ENCODE measurements at places on chromosomes 7 and 10. TPM values are rescaled to one million over a fixed set of nuclear protein-coding genes. Genes with fewer than 3 reads are reported as not detected.

ZNF503 gene
- total RNA-seq = 8.9 TPM

DNAJC12 gene
- 2.6 TPM for total RNA-seq

FAM131B gene
- total RNA-seq = 0.08 TPM

NKX2-3 gene
- not detected for total RNA-seq

NEBL gene
- 304 TPM for total RNA-seq

DNA sequence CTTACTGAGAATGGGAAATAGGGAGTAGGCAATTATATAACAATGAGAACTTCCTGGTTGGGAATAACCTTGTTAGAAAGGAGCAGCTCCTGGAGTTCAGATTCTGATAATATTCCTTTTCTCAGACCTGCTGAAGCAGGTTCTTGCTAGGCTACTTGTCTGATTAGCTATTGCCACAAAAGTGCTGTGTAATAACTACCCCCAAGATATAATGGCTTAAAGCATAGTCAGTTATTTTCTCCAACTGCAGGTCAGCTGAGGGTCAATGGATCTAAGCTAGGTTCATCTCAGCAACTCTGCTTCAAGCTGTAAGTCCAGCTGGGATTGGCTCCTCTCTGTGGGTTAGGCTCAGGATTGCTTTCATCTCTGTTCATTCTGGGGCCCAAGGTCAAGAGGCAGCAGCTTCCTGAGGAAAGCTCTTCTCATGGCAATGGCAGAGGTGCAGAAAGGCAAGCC, 9.4 kb upstream of the CNOT4 start:
- DNase-seq = no peak

DNA sequence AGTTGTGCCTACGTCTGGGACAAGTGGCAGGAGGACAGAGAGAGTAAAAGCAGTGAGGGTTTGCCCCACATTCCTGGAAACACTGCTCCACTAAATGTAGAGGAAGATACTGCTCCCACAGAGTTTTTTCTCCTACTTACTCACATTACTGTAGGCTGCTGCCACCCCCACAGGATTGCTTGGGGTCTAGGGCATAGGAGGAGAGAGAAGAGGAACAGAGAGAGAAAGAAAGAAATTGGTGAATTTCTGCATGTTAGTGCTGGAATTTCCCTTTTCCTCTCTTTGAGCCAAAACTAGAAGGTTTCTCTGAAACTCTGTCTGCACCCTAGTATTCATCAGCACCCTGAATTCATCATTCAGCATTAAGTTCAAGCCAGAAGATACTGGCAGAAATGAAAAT, 397.9 kb downstream of the INHBA start:
- DNase-seq = no peak

DNA sequence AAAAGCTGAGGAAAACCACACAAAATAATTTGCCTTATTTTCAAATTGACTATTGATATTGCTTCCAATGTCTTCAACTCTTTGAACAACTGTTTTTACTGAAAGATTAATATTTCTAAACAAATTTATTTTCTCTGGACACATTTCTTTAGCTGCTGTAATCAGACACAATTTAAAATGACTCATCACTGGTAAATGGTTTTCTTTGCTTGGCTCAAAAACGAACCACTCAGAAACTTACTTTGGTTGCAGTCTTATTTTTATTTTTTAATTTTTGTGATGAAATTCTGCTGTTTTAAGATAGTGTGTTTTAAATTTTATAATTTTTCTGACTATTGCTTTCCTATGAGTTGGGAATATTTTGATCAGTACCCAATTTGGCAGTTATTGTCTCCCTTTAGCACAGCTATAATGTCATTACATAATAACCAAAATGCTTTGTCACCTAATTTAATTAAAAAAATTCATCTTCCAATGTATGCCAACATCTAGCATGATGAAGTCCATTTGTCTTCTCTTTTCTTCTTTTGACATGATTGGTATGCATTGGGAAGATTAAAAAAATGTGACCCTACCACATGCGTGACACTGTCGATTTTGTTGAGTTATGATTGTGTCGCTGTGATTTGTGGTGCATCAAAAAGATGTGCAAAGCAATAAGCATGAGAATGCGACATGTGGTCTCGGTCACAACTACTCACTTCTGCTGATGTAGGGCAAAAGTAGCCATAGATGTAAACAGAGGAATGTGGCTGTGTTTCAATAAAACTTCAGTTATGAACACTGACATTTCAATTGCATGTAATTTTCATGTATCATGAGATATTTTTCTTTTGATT, 222.3 kb downstream of the SUGCT start:
- DNase-seq = no peak

- DNase-seq = no peak
Observed at GRCh38 chr10:1488970-1489548, 248.3 kb downstream of the ADARB2 start.

- no peak for DNase-seq
Observed at GRCh38 chr10:14009371-14010100, 321.2 kb downstream of the FRMD4A start.

DNA sequence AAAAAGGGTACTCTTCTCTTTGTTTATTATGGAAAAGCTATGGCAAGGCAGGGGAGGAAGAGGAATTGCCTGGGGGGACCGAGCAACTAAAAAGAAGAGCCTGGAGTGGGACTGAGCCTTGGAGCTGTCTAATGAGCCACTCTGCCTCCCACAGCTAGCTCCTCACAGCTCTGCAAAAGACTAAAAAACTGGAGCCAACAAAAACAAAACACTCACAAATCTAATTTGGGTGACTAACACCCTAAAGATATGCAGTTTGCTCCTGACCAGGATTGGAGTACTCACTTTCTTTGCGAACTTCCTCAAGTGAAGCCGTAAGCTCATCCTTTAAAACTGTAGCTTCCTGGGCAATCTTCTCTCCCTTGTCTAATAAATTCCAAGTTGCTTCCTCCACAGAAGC, 89.4 kb downstream of the CTNNA3 start:
- no peak for DNase-seq

DNA sequence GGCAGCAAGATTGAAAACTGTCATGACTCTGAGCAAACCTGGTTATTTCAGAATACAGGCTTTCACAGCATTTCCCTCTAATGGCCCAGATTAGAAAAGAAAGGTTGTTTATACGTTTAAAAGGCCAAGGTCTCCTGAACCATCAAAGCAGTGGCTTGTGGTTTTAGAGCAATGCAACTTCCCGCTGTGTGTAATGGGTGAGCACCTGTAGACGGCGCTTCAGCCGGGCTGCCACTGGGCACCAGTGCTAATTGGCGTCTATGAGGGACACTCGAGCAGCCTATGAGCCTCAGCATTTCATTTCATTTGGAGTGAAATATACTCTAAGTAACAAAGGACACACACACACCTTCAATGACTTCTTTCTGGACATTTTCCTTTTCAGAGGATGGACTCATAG, 671.0 kb upstream of the FZD8 start:
- DNase-seq = no peak

DNA sequence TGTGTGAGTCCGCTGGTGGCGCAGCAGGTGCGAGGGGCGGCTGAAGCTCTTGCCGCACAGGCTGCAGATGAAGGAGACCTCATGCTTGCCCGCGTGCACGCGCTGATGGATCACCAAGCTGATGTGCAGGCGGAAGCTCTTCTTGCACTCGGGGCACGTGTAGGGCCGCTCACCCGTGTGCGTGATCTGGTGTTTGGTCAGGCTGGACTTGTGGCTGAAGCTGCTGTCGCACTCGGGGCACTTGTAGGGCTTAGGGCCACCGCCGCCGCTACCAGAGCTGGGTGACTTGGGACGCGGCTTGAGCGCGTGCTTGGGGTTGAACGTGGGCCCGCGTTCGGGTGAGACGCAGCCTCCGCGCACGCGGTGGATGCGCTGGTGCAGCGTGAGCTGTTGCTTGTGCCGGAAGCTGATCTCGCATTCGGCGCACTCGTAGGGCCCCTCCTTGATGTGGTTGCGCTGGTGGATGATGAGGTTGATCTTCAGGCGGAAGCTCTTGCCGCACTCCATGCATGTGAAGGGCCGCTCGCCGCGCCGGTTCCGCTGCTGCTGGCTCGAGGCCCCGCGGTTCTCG, 28.7 kb downstream of the ZNF777 start:
- DNase-seq = no peak

DNA sequence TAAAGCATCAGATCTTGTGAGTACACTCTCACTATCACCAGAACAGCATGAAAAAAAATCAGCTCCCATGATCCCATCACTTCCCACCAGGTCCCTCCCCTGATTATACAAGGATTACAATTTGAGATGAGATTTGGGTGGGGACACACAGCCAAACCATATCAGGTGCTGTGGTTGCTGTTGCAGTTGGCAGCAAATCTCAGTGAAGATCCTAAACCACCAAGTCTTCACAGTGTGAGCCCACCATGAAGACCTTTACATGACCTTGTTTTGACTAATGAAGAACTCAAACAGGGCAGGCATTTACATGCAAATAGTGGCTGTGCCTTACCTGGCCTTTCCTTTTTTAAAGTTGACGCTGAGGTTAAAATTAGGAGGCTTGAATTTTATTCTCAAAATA, 242.6 kb downstream of the ACTR3B start:
- DNase-seq = no peak

DNA sequence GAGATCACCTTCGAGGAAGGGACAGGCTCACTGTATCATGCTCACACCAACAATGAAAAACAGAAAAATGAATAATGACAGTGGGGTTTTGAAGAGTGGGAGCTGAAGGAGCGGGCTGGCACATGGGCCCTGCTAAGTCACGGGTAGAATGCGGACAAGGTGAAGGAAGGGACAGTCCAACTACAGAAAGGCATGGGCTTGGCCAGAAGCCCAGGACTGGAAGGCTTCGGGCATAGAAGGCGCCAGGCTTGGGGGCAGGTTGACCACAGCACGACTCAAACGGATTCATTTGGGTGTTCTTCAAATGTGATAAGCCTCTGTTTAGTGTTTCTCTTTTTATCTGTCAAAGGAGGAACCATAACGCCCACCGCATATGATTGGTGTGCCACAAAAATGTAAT, 509.5 kb downstream of the CCSER2 start:
- no peak for DNase-seq

DNA sequence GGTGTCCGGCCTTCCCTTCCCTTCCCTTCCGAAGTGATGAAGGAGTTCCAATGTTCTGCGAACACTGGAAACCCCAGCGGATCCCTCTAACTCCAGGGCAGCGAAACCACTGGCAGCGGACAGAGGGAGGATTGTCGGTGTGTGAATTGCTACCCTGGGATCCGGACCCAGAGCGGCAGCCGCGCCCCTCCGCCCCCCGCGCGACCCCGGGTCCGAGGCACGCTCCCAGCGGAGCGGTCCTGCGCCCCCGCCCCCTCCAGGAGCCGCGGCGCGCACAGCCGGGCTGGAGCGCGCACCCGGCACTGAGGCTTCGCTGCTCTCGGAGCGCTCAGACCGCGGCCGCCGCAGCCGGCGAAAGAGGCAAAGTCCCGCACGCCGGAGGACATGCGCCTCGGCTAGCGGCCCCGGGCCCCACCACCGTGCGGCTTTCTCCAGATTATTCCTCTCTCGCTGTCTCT, at the start of gene PTPRZ1:
Gene PTPRZ1 (plus strand): TSS at position 331 of the 458 bp plus-strand sequence. CDS start 339 bp downstream, outside the sequence.
- DNase-seq = no peak

DNA sequence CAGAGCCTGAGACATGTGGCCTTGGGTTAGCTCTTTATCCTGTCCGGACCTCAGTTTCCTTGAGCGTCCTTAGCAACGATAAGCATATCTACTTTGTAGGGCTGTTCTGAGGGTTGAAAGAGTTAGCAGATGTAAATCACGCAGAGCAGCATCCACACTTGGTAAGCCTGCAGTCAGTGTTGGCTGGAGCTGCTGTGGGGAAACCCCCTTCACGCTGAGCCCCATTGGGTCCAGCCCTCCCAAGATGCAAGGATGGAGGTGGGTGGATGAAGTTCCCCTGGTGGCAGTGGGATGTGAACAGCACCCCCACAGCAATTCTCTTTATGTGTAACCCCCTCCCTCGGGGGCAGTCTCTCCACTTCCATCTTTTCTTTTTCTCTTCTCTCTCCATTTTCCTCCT, 109.9 kb downstream of the PLXNA4 start:
- DNase-seq = no peak

GRCh38 chr7:104686286-104686685, 327.7 kb upstream of the KMT2E start:
- no peak for DNase-seq

DNA sequence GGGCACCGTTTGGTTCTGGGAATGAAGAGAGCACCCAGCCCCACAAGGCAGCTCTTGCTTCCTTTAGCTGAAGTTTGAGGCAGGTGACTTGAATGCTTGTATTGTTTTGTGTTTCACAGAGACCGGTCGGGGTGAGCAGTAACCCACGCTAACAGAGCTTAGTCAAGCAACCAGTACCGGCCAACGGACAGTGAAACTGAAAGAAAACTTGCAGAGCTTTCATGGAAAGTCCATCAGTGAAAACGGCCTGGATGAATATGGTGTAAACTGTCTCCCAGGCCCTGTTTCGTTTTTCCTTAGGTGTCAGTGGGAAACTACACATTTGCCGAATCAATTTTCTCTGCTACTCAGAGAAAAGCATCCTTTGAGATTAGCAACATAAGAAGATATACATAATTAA, 101.1 kb downstream of the LYZL1 start:
- DNase-seq = no peak

DNA sequence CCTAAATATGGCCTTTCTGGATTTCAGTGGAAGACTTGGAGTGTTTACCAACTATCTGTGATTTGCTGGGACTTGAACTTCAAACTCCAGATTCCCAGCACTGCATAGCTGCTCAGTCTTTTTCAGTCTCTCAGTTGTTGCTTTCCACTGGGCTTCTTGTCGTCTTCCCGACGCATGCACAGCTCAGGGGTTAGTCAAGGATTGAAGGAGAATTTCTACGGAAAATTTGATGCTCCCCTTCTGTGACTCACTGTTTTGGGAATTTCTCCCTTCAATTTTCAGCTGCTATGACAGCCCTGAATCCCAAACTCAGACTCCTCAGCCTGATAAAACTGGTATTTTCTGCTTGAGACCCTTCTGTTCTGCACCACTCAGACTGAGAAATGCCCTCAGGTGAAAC, 91.7 kb downstream of the CYP26A1 start:
- DNase-seq = no peak

DNA sequence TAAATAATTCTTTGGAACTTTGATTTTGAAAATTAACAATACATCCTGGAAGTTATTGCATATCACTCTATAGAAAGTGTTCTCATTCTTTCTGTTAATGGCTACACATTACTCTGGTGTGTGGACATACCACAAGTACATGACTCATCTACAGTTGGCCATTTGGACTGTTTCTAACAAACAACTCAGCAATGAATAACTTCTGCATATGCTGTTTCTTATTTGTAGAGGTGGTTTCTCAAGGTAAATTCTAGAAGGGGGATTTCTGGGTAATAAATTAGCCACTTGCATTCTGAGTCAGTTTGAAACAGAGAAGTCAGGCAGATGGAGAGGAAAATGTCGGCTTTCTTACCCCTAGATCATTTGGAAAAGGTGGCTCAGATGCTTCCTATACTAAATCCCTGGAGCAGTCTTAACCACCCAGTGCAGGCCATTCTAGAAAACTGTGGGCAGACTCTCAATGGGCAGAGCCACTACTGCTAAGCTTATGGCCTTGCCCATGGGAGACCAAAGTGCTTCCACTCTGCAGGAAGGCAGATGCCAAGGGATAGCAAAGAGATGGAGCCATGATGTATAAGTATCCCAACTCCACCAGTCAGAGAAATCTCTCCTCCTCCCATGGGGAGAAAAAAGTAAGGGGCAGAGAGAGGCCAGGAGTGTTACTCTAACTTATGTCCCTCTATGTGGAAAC, 194.0 kb upstream of the PLPP4 start:
- no peak for DNase-seq

- DNase-seq = no peak
Observed at GRCh38 chr10:132058793-132059759, 6.7 kb upstream of the JAKMIP3 start.

GRCh38 chr7:75884476-75884875, 5.6 kb downstream of the RHBDD2 start:
- no peak for DNase-seq

Measured in right atrium auricular region (tissue), 2 donors.